ENCODE measurements at places on chromosomes 12 and 14.

- DNase-seq, result no peak
These were observed 32.1 kb upstream of the TUBA1A start for GRCh38 chr12:49220972-49221371.

DNA sequence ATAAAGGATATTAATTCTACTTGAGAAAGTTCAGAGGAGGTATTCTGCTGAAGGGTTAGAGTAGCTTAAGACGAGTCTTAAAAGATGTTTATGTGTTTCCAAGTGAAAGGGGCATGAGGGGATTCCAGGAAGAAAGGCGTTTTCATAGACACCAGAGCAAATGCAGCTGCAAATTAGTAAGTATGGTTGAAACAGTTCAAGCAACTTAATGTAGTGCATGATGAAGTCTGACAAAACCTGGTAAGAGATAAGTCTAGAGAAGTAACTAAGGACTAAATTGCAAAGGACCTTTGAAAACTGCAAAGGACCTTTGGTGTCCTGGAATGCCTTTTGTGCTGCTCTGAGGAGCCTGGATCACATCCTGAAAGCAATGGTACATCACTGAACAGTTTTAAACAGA is 11.5 kb downstream of the LUM start:
- no peak for DNase-seq

DNA sequence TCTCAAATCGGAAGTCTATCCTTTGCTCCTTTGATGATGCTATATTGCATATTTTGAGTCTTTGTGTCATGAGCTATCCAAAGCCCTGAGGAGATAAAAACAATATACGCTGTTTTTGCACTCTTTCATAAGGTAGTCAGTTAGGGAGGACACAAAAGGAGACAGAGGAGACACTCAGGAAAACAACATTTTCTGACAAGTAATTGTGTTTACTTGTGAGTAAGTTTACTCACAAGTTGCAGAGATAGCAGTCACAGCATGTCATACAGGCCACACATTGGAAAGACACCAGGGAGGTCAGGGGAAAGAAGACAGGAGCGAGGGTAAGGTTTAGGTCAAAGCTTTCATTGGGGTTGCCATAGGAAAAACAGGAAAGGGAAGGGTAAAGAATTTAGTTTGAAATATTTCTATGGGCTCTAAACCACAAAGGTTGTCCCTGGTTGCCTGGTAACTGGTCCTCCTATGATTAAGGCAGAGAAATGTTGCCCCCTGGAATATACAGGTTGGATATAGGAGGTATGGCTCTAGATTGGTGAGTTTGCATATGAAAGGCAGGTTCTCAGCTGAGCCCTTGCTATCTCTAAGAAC is 7.4 kb upstream of the GABARAPL1 start:
- DNase-seq, result no peak

GRCh38 chr14:102811254-102811963 is 34.2 kb downstream of the TRAF3 start:
- no peak for DNase-seq

GRCh38 chr12:57844709-57845477 is 1.6 kb downstream of the CTDSP2 start:
- DNase-seq, result no peak

DNA sequence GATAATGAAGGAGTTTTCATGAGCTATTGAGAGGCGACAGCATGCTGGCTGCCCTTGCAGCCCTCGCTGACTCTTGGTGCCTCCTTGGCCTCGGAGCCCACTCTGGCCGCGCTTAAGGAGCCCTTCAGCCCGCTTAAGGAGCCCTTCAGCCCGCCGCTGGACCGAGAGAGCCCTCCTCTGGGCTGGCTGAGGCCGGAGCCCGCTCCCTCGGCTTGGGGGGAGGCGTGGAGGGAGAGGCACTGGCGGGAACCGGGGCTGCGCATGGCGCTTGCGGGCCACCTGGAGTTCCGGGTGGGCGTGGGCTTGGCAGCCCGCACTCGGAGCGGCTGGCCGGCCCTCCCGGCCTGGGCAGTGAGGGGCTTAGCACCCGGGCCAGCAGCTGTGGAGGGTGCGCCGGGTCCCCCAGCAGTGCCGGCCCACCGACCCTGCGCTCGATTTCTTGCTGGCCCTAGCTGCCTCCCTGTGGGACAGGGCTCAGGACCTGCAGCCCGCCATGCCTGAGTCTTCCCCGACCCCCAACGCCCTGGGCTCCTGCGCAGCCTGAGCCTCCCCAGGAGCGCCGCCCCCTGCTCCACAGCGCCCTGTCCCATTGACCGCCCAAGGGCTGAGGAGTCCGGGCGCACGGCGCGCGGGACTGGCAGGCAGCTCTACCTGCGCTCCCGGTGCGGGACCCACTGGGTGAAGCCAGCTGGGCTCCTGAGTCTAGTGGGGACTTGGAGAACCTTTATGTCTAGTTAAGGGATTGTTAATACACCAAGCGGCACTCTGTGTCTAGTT is 20.1 kb upstream of the PAWR start:
- DNase-seq, result no peak

DNA sequence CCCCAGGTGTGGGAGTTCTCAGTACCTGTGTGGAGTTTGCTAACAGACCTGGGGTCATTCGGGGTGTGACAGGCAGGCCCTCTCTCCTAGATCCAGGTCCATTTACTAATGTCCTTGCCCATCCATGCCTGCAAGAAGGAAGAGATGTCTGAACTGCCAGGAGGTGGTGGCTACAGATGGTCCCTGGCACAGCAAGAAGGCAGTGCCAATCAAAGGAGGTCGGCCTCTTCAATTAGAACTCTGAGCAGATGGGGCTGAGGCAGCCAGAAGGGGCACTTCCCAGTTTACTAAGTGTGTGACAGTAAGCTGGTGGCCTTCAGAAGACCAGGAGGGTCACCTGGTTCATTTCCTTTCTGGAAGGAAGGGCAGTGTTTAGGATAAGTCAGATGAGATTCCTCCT is 202.5 kb downstream of the CACNA1C start:
- DNase-seq, result no peak
